Astrocyte (in vitro differentiated cells and primary cell): ENCODE measurements at places on chromosomes 13 and 19.

DNA sequence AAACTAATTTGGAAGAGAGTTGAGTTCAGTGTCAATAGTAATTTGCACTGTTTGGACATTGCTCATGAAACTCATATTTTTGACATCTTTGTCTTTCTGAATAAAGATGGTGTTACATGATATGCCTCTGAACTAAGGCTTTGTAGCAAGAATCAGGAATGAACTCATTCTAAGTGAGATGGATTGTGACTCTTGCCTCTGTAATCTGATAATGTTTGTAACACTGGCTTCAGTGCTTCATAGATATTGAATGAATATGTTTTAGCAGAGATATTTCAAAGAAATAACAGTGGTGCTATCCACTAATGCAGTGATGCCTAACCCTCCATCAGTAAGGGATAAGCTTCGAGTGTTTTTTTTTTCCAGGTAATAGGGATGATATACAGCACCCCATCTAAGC, 32.9 kb downstream of the TEX26 start:
- DNase-seq: no peak

- peak; percentile 73 for DNase-seq
These were observed 20.3 kb upstream of the AKT2 start for GRCh38 chr19:40305403-40305802.

DNA sequence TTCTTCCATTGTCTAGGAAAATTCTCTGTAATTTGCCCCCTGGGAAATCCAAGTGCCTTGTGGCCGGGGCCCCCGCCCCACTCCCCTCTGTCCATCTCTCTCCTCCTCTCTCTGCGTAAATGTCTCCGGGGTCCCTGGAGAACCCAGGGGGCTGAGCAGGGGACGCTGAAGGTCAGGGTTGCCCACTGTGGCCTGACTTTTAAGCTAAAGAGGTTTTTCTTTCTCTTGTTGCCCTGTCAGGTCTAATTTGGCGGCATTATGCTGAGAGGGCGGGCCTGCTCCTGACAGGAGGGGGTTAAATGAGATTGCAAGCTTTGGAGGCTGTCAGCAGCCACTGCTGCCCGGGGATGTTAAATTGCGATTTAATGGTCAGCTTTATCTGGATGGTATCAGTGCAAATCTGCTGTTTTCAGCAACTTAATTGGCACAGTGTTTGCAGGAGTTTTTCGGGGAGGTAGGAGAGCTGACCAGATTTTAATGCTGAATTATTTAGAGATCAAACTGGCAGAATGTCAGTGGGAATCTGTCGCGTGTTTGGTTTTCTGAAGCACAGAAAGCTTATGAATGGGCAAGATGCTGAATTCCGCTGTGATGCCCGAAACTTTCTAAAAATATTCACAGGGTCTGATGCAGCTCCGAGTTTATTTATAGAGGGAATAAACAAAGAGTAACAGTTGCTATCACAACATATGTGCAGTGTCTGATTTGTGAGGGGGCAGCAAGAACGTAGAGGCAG, 93.2 kb upstream of the SOX1 start:
- DNase-seq: no peak

GRCh38 chr13:42373048-42373812, 101.3 kb downstream of the AKAP11 start:
- no peak for DNase-seq

GRCh38 chr19:19528721-19529490, at the start of gene YJEFN3:
TSS of gene YJEFN3 (plus strand) at chr19:19528911. CDS start at chr19:19528933, 22 bp downstream.
- DNase-seq: peak; percentile 32

DNA sequence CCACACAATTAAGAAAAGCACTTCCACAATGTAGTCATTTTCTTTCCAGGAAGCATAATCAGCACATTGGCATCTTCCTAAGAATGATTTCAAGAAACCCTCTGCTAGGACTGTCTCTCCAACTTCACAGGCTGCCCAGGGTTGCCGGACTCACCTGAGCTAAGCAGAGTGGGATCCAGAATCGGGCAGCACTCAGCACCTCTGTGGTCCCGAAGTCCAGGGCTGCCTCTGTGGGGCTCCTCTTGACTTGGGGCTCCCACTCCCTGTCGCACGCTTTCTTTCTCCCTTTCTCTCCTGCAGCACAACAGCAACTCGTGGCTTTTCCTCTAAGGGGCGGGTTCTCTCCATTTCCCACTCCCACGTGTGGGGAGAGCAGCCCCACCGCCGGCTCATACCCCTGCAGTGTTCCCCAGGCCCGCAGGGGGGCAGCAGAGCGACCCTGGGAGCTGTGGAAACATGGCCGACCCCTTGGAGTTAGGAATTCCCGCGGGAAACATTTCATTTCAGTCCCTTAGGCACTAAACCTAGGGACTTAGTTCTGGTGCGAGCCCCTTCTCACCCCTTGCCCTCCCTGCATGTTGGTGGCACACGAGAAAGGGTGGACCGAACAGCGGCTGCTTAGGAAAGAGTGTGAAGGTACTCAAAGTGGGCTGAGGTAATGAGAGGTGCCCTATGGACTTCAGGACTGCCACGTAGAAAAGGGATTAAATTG, at the start of gene TMEM272:
TMEM272 (minus strand) TSS at position 316 of the 712 bp plus-strand sequence. CDS start 6,647 bp downstream, outside the sequence.
- no peak for DNase-seq

DNA sequence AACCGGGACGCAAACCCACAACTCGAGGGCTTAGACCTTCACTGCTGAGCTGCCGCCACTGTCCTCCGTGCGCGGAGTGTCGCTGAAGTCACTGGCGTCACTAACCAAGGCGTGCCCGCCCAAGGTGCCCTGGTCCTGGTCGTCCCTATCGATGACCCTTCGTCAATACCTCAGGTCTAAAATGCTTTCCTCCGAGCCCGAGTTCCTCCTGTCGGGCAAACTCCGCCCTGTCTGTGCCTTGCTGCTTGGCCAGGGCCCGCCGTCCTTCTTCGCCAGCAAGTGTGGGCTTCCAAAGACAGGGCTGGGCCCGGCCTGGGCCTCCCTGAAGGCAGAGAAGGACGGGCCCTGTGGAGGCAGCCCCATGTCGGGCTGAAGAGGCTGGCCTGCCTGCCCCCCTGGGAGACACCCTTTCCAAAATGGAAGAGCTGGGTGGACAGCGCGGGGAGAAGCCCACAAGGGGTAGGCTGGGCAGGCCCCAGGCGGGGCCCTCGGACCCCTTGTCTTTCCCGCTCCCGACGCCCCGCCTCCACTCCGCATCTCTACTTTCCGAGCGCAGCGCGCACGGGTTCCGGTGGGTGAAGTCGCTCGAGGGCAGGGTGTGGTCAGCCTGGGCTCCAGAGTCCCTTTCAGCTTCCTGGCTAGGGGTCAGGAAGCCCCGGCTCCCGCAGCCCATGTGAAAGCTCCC, 13.4 kb downstream of the RB1 start:
- no peak for DNase-seq

- no peak for DNase-seq
These were observed 181.9 kb downstream of the DACH1 start for GRCh38 chr13:71685072-71685471.

- DNase-seq: no peak
These were observed 30.1 kb downstream of the DNAJC3 start for GRCh38 chr13:95707035-95707434.

DNA sequence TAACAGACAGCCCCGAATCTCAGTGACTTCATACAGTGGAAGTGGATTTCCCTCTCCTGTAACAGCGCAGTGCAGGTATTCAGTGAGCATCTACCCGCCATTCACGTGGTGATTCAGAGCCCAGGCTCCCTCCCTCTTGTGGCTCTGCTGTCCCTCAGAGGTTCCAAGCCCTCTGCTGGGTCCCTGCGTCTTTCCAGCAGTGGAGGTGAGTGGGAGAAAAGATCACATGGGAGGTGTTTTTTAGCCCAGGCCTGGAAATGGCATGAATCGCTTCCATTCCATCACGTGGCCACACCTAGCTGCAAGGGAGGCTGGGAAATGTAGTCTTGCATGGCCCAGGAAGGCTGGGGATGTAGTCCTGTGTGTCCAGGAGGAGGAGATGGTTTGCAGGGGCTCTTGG, 61.4 kb downstream of the DPF1 start:
- DNase-seq: no peak

DNA sequence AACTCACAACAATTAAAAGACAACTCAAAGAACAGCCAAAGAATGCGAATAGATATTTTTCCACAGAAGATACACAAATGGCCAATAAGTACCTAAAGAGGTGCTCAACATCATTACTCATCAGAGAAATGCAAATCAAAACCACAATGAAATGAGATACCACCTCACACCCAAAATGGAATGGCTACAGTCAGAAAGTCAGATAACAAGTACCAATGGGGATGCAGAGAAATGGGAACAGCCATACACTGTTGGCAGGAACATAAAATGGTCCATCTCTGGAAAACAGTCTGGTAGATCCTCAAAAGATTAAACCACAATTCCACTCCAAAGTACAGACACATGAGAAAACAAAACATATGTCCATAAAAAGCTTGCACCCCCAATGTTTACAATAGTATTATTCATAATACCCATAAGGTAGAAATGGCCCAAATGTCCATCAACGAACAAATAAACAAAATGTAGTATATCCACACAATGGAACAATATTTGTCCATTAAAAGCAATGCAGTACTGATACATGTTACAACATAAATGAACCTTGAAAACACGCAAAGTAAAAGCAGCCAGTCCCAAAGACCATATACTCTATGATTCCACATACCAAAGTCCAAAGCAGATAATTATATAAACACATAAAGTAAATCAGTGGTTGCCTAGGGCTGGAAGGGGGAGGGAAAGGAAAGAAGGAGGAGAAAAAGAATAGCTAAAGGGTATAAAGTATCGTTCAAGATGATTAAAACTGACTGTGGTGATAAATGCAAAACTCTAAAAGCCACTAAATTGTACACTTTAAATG, 19.6 kb downstream of the USP12 start:
- peak; percentile 71 for DNase-seq

GRCh38 chr19:19105365-19106055, 32.8 kb downstream of the TMEM161A start:
- peak; percentile 20 for DNase-seq

DNA sequence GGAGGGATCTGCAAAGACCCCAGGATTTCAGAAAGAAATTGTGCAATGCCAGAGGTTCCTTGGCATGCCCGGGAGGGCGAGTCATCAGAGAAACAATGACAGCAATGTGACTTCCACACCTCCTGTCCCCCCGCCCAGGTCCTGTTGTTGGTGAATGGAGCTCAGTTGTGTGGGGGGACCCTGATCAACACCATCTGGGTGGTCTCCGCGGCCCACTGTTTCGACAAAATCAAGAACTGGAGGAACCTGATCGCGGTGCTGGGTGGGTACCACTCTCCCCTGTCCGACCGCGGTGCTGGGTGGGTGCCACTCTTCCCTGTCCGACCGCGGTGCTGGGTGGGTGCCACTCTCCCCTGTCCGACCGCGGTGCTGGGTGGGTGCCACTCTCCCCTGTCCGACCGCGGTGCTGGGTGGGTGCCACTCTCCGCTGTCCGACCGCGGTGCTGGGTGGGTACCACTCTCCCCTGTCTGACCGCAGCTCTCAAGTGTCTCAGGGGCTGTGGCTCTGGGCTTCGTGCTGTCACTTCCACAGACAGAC, 5.2 kb upstream of the F10 start:
- DNase-seq: no peak

DNA sequence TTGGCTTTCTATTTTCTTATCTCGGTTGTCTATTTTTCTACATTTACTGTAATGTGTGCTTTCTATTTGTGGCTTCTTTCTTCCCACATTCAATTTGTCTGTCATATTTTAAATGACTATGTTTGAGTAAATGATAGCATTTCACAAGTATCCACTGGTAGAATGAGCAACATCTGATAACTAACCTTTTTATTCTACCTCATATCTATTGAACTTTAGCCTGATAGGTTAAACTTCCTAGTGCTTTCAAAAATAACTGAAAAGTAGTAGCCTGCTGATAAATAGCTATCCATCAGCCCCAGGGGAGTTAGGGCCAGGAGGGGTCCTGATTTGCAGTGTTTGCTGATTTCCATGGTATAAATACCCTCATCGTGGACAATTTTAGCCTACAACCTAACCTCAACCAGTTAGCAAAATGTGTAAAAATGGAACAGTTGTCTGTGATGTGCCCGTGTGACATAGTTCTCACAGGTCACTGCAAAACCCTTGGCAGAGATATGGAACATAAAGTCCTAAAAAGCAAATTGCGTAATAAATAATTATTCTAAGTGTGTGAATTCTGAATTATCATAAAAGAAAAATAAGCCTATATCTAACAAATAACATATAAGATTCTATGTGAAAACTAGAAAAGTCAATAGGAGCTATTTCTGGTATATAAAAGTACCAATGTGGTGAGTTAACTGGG, 32.1 kb downstream of the KCTD12 start:
- DNase-seq: no peak

- DNase-seq: no peak
These were observed 5.6 kb downstream of the SNRPA start for GRCh38 chr19:40756502-40757110.

DNA sequence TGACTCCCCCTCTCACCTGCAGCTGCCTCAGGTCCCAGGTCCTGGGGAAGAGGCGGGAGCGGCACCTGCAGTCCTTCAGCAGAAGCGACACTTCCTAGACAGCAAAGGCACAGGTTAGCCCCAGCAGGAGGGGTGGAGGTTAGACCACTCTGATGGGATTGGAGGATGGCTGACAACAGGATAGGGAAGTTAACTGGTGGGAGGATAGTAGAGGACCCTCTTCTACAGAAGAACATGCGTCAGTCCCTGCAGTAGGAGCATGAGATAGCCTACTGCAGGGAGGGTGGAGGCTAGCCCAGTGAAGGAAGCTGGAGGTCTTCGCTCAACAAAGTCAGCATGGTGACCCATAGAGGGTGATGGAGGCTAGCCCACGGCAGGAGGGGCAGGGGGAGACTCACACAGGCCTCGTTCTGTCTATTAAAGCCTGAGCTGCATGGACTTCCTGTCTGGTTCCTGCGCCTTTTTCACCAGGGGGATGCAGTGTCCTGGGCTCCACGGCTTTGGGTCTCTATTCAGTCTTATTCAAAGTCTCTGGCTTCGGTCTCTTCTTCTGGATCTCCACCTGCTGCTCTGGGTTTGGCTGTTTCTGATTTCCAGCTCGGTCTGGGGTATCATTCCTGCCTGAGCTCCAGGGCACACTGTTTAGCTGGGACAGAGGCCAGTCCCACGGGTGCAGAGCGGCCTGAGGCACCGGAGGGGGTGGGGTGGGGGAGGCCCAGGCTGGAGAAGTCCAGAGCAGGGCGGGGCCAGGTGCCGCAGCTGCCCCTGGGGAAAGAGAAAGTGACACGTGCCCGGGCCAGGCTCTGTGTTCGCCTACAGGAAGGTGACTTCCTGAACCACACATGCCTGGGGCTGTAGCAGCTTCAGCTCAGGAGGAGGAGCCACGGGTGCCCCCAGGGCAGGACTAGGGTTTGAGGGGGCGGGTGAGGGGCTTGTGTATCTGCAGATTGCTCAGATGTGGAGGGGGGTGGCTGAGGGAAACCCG, 7.3 kb downstream of the IFNL3 start:
- DNase-seq: no peak

- no peak for DNase-seq
These were observed 13.2 kb downstream of the FUZ start for GRCh38 chr19:49799798-49800376.

- peak; percentile 4 for DNase-seq
These were observed 836.4 kb upstream of the GPC6 start for GRCh38 chr13:92390217-92390616.
